ENCODE measurements at places on chromosomes 2 and 18.
A peak's percentile ranks its signal among the peaks of the same experiment; 100 is the strongest.

GRCh38 chr2:215745331-215745730 is 268.0 kb downstream of the MREG start:
- no peak for DNase-seq

DNA sequence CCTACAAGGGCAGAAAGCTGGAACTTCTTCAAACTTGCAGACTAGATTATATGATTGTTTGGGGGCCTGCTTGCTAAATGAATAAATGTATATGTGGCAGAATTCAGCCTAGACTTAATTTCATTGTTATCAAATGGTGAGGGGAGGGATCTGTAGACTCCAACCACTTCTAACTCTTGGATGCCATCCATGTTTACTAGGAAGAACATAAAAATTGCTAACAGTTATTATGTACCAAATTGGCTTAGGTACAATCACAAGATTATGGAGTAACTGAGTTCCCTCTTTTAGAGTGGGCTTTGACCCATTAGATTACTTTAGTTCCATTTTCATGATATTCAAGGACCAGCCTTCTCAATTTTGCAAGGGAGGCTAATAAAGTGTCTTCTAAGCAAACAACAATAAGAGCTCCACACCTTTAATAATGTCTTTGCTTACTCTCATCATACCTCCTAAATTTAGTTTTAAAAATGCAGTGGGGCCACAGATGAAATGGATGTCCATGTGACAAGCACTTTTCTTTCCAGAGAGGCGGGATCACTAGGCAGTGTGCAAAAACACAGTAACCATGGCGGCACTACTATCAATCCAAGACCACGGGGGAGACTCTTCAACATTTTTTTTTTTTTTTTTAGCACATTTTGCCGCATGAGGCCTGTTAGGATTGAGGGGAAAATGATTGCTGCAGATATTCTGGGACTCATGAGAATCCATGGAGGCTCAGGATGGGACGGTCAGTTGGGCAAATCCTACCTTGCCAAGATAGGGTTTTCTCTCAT is 217.6 kb upstream of the SPRED2 start:
- DNase-seq = no peak

- no peak for DNase-seq
These were observed 60.2 kb downstream of the RMDN2 start for GRCh38 chr2:37985333-37985732.

DNA sequence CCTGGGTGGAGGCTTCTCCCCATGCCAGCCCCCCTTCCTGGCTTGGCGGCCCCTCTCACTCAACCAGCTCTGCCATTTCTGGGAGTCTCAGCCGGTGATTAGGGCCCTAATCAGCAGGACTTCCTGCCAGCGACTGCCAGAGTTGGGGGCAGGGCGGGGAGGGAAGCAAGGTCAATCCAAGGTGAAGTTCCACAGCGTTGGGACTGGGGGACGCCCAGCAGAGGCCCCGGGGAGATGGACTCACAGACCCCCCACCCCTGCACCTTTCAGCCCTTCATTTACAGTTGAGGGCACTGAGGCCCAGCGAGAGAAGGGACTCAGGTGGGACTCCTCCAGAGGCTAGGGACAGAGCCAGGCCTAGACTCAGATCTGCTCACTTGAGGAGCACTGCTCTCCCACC is 65.3 kb downstream of the TNS1 start:
- no peak for DNase-seq

GRCh38 chr2:174812037-174812436 is 47.8 kb upstream of the CHRNA1 start:
- no peak for DNase-seq

GRCh38 chr2:215772003-215772402 is 241.3 kb downstream of the MREG start:
- no peak for DNase-seq

GRCh38 chr2:3022841-3023372 is 354.7 kb downstream of the EIPR1 start:
- no peak for DNase-seq

DNA sequence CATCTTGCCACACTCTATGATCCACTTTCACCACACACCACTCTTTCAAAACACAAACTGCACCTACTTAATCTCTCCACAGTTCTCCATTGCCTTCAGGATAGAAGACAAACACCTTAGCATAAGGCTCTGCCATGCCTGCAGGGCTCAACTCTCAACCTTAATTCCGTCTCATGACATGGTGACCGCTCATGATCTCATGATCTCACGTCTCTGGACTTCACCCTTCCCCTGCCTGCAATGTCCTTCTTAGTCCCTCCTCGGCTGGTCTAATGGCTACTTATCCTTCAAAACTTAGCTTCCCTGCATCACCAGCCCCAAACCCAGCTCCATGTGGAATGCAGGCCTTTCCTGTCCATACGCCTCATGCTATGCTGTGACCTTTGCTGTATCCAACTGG is 85.3 kb downstream of the ACVR1 start:
- DNase-seq = no peak

- no peak for DNase-seq
These were observed 132.3 kb downstream of the CAMKMT start for GRCh38 chr2:44494006-44494405.

DNA sequence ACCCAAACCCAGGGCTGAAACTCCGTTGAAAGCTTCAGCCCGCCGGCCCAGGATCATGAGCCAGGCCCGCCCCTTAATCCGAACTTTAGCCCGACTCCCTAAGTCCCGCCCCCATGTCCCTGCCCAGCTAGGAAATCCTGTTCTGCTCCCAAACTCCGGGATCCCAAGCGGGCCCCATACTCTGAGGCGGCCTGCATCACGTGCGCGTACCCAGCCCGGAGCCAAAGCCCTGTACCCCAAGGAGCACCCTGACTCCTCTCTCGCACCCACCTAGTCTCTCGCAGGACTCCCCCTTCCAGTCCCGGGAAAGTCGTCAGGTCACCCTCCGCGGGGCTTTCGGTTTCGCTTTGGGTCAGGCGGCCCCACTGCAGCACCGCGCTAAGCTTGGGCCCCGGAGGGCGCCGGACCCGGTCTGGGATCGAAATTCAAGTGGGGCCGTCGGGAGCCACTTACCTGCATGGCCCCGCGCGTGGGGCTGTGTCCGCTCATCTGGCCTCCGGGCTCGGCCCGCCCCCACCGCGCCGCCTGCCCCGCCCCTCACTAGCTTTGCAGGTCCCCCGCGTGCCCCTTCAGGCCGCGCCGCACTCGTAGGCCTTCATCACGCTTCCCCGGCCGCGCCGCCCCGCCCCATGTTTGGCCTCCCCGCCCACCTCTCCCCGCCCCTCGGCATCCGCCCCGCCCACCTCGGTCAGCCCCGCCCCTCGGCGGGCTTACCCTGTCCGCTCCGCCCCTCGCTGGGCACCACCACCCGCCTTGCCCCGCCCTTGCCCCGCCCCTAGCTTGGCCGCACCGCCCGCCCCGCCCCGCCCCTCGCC is at the start of gene DNPEP:
DNPEP (minus strand) TSS at position 607 of the 815 bp plus-strand sequence; CDS start at position 489, 118 bp downstream.
- peak; percentile 92 for DNase-seq

DNA sequence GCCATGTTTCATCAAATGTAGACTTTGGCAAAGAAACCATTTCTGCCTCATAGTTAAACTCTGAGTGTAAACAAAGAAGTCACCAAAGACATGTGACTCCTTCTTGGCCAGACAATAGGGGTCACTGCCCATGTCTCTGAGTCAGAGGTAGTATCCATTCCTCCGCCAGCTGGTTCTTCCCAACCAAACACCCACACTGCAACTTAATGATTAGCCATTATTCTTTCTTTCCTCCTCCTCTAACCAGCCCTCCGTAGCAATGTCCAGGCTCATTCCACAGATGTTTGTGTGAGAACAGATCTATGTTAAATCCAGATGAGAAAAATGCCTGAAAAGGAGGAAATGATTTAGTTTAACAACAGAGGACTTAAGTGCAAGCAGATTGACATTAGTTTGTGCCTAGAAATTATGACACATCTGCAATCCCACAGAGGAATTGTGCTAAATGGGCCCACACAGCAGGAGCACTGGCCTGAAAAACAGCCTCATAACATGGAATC is 127.9 kb upstream of the SH3BP4 start:
- no peak for DNase-seq

GRCh38 chr2:197216361-197216979 is 94.1 kb downstream of the ANKRD44 start:
- DNase-seq = no peak

DNA sequence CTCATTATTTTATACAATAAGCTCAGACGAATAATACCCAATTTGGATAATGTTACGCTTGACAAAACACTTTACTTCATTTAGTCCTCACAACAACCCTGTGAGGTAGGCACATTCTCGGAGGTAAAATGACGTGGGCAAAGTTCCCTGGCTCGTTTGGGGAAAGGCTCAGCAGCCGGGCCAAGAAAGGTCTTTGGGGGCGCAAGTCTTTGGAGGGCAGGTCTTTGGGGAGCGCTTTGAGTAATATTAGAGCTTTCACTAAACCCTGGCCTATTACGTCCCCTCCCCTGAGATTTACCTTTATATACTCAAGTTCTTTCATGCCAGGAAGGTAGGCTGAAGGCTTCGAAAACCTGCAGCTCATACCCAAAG is 427 bp downstream of the RBKS start:
- no peak for DNase-seq

DNA sequence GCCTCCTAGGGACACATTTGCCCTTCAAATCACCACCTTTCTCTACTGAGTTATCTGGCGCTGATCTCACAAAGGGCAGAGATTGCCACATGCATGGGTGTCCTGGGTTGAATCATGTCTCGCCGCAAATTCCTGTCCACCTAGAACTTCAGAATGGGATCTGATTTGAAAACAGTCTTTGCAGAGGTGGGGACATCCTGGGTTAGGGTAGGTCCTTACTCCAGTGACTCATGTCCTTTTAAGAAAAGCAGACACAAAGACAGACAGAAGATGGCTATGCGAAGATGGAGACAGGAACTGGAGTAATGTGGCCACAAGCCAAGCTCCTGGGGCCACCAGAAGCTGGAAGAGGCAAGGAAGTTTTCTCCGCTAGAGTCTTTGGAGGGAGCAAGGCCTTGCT is 197.4 kb upstream of the SMIM21 start:
- DNase-seq = no peak

GRCh38 chr2:30512243-30512886 is 65.3 kb downstream of the LCLAT1 start:
- DNase-seq = no peak

DNA sequence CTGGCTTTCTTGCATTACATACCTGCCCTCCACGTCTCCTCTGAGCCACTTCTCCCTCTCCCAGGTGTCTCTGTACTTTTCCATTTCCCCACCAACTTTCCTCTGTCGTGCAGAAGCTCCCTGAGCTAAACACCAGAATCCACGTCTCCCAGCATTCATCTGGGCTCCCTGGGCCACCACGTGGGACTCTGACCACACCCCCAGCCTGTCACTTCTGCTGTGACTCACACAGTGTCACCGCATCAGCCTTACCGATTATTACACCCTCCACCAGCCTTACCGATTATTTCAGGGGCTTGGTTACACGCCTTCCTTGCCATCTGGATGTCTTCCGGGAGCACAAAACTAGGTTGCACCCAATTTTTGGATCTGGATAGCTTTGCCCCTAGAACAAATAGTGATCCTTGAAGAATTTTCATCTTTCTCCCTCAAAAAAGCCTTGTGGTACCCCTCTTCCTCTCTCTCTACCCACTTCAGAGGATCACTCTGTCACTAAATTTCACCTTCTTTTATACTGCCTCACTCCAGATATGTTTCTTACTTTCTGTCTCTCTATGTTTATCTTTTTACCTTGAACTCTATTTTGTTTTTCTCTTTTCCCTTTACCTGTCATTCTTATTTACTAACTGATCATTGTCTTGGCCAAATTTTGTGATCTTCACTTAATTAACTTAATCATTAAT is 136.9 kb upstream of the CAB39 start:
- DNase-seq = peak; percentile 6

- no peak for DNase-seq
These were observed 400.3 kb upstream of the HNRNPA3 start for GRCh38 chr2:176812246-176812775.

GRCh38 chr18:28167835-28168349 is 9.0 kb downstream of the CDH2 start:
- DNase-seq = no peak

- no peak for DNase-seq
These were observed 107.9 kb upstream of the ATL2 start for GRCh38 chr2:38484957-38485356.

GRCh38 chr2:174764280-174765255 is at the start of gene CHRNA1:
Gene CHRNA1 (minus strand): TSS chr2:174764472. CDS start chr2:174764394, 78 bp downstream.
- no peak for DNase-seq

DNA sequence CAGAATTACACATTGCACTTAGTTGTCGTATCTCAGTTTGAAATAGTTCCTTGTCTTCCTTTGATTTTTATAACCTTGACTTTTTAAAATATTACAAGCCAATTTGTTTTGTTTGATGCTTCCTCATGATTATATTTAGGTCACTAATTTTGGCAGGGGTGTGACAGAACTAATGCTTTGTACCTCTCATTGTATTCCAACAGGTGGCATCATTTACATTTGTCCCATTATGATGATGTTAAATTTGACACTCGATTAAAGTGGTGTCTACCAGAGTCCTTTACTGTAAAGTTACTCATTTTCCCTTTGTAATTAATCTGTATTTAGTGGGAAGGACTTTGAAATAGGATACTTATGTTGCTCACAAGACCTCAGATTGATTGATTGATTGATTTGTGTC is 21.5 kb upstream of the MFSD2B start:
- DNase-seq = no peak

DNA sequence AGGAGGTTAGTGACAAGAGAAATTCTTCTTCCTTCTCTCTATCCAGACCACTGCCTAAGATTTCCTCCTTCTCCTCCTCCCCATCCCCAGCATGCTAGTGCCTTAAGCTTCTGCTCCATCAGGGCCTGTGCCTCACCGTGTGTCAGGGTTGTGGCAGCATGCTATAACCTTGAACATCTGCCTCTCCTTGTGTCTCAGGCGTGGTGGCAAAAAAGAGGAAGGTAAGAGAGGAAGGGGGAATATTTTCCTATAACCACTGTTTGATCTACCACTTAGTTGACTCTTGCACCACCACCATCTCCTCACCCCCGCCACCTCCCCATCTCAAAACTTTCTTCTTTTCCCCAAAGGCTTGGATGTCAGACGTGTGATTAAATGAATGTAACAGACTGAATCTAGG is 38.3 kb upstream of the PEX13 start:
- no peak for DNase-seq

- DNase-seq = no peak
These were observed 137.4 kb upstream of the ALKAL2 start for GRCh38 chr2:425243-425642.

GRCh38 chr2:168157926-168158325 is 89.5 kb downstream of the STK39 start:
- DNase-seq = no peak
